ENCODE measurements at places on chromosomes 5 and 9. TPM values are rescaled to one million over a fixed set of nuclear protein-coding genes. Genes with fewer than 3 reads are reported as not detected.

DNA sequence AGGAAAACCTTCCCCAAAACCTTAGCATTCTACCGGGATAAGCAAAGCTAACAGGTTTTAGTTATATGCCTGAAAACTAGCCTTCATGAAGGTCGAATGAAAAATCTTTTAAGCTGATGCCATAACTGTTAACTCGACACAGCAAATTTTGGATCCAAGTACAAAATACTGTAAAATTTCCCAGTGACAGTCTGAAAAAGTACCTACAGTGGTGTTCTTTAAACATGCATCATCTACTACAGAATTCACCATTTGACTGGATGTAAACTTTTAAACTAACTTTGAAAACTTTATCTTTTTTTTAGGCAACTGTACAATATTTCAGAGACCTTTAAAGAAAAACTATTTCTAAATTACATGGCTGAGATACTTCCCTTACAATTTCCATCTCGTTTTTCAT is 791 bp downstream of the RAPGEF6 start:
- peak overlapping the region; percentile 94 for H3K4me3 ChIP-seq
- no peaks in the 10 kb centered on the region for H3K27me3 ChIP-seq
- H3K4me1 ChIP-seq, result peaks cover 62% of the 10 kb centered on the region
- no peak for DNase-seq
- no peaks in the 10 kb centered on the region for H3K36me3 ChIP-seq

- no peaks in the 10 kb centered on the region for H3K36me3 ChIP-seq
- DNase-seq, result no peak
- no peak overlapping the region for H3K4me3 ChIP-seq
Observed at GRCh38 chr5:86688406-86688805, 70.7 kb downstream of the COX7C start.

AGXT2 gene
- total RNA-seq, result not detected

DNA sequence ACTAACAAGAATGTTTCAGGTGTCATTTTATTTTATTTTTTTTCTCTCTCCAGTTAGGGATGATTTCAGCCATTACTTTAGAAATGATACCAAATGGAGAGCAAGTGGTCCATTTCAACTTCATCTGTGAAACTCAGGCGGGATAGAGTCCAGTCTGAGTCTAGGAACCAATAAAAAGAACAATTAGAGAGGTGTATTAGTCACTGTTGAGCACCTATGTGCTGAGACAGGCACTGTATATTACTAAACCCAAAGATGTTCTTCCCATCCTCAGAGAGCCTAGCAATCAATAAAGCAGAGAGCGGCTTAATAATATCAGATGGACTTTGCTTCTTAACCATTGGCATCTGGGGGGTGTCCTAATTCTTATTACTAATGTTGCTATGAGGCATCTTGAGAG is 410.3 kb upstream of the SLC24A2 start:
- peaks cover 7% of the 10 kb centered on the region for H3K4me1 ChIP-seq
- no peaks in the 10 kb centered on the region for H3K27me3 ChIP-seq
- DNase-seq, result no peak
- H3K36me3 ChIP-seq, result no peaks in the 10 kb centered on the region
- no peak overlapping the region for H3K27ac ChIP-seq

PDCD1LG2 gene
- total RNA-seq, result 2.0 TPM

OR1Q1 gene
- not detected for total RNA-seq

GRCh38 chr5:96338091-96338490 is 95.0 kb downstream of the PCSK1 start:
- DNase-seq, result no peak
- peak overlapping the region; percentile 76 for H3K27ac ChIP-seq
- H3K4me3 ChIP-seq, result no peak overlapping the region

DNA sequence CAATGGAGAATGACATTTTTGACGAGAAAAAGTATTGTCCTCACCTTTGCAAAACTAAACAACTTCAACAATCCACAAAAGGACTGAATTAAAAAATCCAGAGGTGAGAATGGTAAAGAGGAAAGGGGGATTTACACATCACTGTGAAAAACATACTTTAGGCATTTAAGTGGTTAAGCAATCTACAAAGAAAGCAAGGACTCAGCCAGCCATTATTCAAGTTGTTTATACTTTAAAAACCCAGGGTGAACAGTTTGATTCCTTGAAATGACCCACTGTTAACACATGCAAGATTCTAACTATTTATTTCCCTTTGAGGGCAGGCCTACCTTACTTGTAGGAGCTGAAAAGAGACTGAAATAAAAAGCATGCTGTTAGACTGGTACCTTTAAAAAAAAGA is 29.3 kb downstream of the TUT7 start:
- H3K27me3 ChIP-seq, result no peaks in the 10 kb centered on the region
- no peak for DNase-seq
- H3K36me3 ChIP-seq, result peaks cover 100% of the 10 kb centered on the region

Data from left ventricle myocardium inferior (tissue), 1 donor.